ENCODE measurements at places on chromosomes 7 and 10.
A peak's percentile ranks its signal among the peaks of the same experiment; 100 is the strongest.

- DNase-seq, result no peak
These were observed 22.1 kb downstream of the ARL5B start for GRCh38 chr10:18681366-18681765.

- no peak for DNase-seq
These were observed at the start of gene PILRB for GRCh38 chr7:100358027-100358856. Gene PILRB (plus strand): TSS chr7:100358117. CDS start chr7:100358303, 186 bp downstream.

GRCh38 chr10:97737770-97738265, 890 bp downstream of the ZFYVE27 start:
- DNase-seq, result no peak

- DNase-seq, result no peak
These were observed 45.9 kb upstream of the MSMB start for GRCh38 chr10:46091828-46092523.

GRCh38 chr7:73522105-73522872, at the start of gene BAZ1B:
Gene BAZ1B (minus strand): TSS chr7:73522293. CDS start chr7:73521933, 360 bp downstream.
- DNase-seq, result peak; percentile 91

- no peak for DNase-seq
These were observed 124.3 kb downstream of the KLF6 start for GRCh38 chr10:3660753-3661152.

GRCh38 chr10:49106451-49106850, 8.9 kb downstream of the VSTM4 start:
- no peak for DNase-seq

GRCh38 chr7:87370660-87371180, 25.3 kb downstream of the CROT start:
- DNase-seq, result no peak

GRCh38 chr10:24947304-24948097, 4.9 kb downstream of the PRTFDC1 start:
- DNase-seq, result no peak

DNA sequence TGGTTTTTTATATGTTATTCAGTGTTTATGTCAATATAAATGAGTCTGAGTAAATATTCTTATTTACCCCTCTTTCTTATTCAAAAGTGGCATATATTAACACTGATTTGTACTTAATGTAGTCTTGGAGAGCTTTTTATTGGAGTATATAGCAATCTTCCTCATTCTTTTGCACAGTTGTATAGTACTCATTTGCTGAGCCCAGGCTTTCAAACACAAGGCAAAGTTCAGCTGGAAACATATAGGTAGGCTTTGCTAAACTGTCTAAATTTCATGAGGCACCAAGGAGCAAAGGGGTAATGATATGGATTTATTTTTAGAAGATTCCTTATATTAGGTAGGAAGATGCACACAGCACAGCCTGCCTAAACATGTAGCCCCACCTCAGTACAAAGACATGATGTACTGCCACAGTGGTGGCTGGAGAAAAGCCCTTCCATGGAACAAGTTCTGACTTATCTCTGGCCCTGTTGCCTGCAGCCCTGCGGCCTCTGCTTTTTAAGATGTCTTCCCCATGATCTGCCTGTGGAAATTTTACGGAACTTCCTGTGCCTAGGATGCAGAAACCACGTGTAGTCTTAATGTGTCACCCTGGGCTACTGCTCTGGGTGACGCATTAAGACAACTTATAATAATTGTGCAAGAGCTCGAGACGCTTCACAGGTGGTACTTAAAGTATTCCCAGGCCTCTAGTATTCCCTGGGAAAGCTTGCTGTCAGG, 9.6 kb upstream of the PDCD4 start:
- DNase-seq, result no peak

GRCh38 chr10:18104223-18104872, 35.9 kb upstream of the CACNB2 start:
- no peak for DNase-seq

GRCh38 chr7:78985509-78985908, 468.0 kb downstream of the MAGI2 start:
- DNase-seq, result no peak

DNA sequence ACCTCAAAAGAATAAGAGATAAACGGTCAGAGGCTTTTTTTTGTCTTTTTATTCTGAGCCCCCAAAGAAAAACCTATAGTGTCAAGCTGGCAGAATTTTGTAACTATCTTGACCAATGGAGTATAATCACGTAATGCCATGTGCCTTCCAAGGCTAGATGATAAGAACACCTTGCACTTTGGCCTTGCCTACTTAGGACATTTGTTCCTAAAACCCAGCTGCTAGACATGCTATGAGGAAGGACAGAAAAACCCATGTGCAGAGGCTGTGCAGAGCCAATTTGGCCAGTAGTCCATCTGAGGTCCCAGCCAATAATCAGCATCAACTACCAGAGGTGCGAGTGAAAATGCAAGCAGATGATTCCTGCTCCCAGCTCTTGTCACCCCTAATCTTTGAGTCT, 69.9 kb downstream of the EPDR1 start:
- no peak for DNase-seq

DNA sequence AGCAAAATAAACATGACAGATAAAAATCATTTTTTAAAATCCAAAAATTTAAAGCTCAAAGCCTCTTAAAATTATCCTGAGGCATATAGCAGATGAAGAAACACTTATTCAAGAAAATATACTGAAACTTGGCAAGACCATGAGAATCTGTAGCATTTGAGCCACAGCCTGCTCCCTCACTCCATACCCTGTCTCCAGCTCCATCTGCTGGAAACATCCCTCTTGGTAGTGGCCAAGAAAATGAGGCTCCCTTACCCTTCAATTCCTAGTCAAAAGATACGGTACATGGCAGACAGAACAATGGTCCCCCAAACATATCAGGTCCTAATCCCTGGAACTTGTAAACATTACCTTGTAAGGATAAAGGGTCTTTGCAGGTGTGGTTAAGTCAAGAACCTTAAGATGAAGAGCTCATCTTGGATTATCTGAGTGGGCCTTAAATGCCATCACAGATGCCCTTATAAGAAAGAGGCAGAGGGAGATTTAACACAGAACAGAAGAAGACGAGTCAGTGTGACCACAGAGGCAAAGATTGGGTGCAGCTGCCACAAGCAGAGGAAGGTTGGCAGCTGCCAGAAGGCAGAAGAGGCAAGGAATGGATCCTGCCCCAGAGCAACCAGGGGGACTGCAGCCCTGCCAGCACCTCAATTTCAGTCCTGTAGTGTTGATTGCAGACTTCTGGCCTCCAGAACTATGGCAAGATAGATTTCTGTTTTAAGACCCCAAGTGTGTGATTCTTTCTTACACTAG, 149.4 kb downstream of the ZNF248 start:
- no peak for DNase-seq

DNA sequence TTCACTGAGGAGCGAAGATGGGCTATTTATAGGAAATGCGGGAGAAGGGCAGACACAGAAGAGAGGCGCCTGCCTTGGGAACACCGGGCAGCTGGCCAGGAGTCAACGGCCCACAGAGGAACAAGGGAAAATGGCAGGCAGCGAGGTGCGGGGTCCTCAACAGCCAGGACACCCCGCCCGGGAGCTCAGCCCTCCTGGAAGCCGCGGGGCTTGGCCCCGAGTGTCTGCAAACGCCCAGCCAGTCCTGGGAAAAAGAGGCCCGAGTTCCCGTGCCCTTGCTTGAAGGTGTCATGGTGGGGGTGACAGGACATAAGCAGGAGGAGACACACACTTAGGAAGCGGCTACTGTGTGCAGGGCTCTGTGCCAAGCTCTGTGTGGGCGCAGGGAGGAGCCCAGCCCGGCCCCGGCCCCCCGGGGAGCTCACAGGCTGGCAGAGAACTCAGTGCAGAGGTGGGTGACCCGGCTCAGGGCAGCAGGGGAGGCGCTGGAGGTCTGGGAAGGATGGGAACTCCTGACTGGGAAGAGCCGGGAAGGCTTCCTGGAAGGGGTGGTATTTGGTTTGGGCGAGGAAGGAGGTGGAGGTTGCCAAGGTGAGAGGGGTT, 79.9 kb downstream of the ELFN1 start:
- DNase-seq, result no peak

DNA sequence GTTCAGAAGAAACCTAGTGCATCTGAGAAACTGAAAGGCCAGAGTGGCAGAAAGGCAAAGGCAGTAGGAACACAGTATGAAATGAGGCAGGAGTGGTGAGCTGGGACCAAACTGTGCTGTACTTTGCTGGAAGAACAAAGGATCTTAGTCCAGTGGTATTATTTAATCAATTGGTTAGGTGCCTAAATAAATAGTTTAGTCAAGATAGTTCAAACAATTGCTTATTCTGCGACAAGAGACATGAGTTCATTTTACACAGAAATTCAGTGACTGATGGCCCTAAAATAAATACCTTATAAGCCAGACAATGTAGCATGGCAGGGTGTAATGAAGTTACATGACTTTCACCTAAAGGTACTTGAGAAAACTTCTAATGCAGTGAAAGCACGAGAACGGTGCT, 181.8 kb upstream of the LRRN3 start:
- DNase-seq, result no peak

DNA sequence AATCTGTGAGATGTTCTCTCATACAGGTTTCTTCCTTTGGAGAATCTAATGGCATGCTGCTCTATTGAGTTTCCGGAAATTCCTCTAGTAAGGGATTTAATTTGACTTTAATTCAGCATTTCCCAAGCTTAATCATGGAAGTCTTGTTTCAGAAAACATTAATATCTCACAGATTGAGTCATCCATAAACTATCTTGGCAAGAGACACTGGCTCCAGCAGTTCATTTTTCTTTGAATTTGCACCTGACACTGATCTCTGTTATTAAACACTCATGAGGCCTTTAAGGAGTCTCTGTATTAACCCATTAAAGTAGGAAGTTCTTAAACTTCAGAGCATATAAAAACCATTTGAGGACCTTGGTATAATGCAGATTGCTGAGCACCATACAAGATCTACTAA, 3.6 kb upstream of the ITGB8 start:
- DNase-seq, result no peak

DNA sequence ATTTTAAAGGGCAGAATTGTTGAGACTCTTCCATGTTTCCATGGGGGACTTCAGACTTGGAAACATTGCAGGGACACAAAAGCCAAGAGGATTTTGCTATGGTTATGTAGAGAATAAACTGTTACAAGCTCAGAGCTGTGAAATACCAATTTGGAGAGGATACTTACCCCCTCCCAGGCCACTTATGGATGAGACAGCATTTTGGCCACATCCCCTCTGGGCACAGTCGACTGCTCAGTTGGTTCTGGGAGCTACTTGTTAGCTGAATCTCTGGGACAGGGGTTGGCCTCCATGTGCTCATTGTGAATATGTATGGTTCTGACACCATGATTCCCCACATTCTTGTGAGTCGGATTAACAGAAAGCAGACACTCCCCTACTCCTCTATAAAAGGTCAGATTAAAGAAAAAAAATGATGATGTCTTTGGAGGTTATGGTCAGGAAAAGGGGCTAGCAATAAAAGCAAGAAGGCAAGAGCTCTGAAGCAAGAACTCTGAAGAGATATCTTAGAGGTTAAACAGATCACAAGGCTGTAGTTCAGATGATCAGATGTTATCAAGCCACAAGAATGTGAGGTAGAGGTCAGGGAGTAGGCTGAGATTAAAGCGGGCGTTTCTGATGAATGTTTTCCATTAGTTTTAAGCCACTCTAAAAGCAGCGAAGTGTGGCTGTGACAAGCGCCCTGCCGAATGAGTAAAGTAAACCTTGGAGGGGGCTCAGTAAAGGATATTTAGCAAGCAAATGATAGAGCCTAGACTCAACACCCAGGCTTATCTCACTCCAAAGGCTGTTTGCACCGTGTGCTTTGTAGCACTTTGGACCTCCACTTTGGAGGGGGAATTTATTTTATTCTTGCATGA, 17.2 kb downstream of the STAMBPL1 start:
- DNase-seq, result no peak

GRCh38 chr10:79027147-79028055, 41.4 kb upstream of the ZMIZ1 start:
- no peak for DNase-seq

DNA sequence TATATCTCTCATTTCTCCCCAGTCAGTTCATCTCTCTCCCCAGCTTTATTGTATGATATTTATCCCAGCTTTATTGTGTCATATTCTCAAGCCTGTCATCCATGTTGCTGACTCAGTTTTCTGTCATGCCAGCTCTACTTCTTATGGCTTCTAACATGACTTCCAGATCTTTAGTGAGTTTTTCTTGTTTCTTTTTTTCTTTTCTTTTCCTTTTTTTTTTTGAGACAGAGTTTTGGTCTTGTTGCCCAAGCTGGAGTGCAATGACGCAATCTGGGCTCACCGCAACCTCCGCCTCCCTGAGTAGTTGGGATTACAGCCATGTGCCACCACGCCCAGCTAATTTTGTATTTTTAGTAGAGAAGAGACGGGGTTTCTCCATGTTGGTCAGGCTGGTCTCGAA, 28.7 kb upstream of the CALU start:
- DNase-seq, result no peak

DNA sequence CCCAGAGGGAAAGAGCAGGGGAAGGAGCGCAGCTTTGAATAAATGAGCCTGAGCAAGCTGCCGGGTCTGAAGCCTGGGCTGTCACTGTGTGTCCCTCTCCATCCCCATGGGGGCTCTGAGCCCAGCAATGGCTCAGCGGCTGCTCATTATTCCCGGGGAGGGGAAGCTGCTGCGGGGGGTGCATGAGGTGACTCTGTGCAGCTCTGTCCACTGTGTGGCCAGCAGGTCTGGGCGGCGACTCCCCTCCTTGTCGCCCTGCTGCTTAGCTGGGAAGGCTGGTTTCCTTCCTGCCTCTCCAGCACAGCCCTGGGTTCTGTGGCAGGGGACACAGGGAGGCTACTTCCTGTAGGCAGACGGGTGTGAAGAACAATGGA, 234.2 kb downstream of the PRPF18 start:
- DNase-seq, result no peak

- DNase-seq, result no peak
These were observed 103.4 kb downstream of the WNT2 start for GRCh38 chr7:117219485-117219884.

- no peak for DNase-seq
These were observed 49.1 kb downstream of the KIF20B start for GRCh38 chr10:89750441-89750840.

GRCh38 chr7:91247500-91247899, 16.7 kb upstream of the FZD1 start:
- DNase-seq, result no peak

DNA sequence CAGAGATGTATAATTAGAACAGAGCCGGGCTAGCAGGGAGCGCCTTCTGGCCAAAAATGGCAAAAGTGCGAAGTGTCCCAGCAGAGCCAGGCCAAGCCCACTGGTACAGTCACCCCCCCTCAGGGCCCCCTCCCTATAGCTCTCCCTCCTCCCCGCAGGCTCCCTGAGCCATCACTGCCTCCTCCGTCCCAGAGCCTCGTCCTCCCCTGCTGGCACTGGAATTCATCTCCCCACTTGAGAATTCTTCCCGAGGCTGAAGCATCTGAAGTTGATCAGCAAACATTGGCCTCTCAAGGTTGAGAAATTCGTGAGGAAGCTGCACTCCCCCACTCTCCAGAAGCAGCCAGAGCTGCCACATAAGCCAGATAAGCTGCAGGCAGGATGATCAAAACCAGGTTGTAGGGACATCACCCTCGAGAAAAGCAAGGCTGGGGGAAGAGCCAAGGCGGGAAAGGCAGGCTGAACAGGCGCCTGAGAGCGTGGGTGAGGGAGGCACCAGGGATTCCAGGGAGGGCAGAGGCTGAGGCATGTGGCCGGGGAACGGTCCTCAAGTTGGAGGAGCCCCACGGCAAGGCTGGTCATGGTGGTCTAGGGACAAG, 23.4 kb downstream of the CAMK2G start:
- DNase-seq, result no peak
